ENCODE measurements at places on chromosomes 6 and 20.

DNA sequence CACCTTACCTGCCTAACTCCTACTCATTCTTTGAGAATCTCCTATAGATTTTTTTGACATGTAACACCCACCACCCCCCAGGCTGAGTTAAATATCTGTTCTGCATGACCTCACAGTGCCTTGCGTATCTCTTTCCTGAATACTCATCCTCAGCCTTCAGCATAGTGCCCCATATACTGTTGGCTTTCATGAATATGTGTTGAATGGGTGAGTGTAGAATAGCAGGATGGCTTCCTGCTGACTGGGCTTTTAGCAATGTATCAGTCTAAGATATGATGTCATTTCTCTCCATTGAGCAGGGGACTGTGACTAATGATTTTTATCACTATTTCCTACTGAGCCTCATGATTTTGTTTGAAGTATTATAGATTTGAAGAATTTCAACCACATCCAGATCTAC is 361.6 kb upstream of the MARCKS start:
- no peak for DNase-seq

- DNase-seq: no peak
Observed at GRCh38 chr6:123844011-123844410, 40.3 kb downstream of the NKAIN2 start.

DNA sequence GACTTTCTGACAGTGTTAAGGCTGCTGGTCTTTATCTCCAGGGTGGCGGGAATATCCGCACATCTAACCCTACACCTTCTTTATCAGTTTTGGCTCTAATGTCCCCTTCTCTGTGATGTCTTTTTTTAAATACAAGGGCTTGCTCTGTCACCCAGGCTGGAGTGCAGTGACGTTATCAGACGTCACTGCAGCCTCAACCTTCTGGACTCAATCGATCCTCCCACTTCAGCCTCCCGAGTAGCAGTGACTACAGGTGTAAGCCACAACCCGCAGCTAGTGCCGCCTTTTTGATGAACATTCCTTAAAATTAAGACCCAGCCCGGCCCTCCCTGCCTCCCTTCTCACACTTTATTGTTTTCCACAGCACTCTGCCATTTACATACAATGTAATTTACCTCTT is 120.1 kb upstream of the CDH4 start:
- no peak for DNase-seq

DNA sequence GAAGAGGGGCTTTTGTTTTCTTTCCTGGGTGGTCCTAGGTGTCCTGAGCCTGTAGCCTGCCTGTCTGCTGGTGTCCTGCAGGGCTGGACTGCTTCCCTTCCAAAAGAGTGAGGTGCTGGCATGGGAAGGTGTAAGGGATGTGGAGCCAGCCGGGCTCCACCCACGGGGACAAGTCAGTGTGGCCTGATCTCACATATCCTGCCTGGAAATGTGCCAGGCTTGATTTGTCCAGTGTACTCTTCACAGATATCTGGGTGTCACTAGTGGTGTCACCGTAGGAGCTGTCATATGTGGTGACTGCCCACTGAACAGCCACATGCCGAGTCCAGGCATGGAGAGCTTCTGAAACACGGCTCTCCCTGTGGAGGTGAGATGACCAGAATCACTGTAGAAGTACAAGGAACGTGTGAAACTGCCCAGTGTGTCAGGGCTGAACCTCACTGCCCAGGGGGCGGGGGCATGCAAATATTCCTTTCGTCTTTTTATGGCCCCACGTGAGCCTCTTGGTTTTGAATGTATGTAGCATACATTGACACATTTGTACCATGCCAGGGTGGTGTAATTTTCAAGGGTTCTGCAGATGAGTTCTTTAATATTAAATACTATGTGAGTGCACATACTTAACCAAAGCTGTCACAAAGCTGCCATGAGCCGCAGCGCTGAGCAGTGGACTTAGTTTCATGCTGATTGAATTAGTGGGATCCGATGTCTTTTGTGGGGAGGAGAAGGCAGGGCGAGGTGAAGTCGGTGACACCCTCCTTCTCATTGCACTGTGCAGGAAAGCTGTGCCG is 55.8 kb downstream of the CDH4 start:
- DNase-seq: no peak

GRCh38 chr6:7594579-7595125 is 4.7 kb downstream of the SNRNP48 start:
- no peak for DNase-seq

- DNase-seq: peak; percentile 18
Observed at GRCh38 chr20:19583532-19584175, 174.4 kb upstream of the RIN2 start.

GRCh38 chr20:2524709-2525506 is 11.5 kb upstream of the TMC2 start:
- peak; percentile 45 for DNase-seq

DNA sequence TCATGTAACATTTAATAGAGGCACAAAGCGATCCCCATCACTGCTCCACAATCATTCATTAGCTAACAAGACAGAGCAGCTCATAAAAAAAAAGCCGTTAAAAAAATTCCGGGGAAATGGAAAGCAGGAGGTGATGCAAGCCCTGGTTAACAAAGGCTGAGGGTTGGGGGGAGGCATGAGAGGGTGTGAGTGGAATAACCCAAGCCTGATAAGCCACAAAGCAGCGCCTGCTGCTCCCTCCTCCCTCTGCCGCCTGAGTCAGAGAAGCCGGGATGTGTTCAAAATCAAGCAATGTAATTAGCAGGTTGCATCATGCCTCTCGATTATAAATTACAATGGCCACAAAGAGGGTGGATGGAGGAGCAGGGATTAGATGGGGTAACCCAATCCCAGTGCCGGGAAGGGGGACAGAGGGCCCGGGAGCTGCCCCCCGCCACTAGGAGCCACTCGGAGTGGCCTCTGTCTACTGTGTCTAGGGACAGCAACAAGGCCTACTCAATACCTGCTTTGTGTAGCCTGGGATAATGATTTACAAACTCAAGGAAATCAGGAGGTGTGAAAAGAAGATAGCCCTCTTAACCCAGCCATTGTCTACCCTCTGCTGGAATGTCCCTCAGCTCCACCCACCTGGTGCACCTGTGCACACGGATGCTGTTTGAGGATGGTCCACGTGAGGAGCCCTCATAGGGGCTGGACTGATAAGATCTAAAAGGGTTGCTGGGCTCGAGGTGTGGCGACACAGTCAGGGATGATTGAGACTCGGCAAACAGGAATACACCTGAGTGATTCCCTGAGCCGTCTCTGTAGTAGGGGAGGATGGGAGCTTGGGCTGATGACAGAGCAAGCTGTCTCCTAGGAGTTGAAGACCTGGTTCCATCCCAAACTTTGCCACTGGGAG is 156.9 kb downstream of the VEGFA start:
- DNase-seq: no peak

Data from stimulated activated CD4-positive, alpha-beta T cell treated with anti-CD3 and anti-CD28 coated beads, Interleukin-4, amount 100 ng/mL, for 1 hour (primary cell).